Choroid plexus epithelial cell (primary cell): ENCODE measurements at places on chromosomes 3 and 15.

DNA sequence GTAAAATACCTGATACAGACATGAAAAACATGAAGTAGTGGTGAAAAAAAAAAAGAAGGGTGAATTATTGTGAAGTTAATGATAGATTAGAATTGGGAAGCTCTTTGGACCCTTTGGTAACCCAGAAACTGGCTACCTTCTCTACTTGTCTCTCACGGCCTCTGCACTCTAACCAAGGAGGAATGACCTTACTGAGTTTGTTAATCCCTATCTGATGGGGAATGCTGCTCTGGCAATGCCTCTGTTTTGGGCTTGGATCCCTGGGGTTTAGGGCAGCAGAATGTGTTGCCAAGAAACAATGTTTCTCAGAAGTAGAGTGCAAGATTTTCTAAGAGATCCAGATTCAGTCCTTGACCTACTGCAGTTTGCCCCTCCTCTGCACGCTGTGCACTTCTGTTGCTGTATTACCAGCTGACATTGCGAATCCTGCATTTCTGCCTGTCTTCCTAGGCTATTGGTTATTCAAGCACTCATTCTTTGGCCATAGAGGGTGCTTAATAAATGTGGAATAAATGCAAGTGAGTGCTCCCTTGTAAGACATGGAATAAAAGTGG lies 49.2 kb upstream of the MAP3K13 start:
- no peak for DNase-seq

GRCh38 chr3:37143821-37144220 lies 30.6 kb downstream of the LRRFIP2 start:
- DNase-seq = no peak

DNA sequence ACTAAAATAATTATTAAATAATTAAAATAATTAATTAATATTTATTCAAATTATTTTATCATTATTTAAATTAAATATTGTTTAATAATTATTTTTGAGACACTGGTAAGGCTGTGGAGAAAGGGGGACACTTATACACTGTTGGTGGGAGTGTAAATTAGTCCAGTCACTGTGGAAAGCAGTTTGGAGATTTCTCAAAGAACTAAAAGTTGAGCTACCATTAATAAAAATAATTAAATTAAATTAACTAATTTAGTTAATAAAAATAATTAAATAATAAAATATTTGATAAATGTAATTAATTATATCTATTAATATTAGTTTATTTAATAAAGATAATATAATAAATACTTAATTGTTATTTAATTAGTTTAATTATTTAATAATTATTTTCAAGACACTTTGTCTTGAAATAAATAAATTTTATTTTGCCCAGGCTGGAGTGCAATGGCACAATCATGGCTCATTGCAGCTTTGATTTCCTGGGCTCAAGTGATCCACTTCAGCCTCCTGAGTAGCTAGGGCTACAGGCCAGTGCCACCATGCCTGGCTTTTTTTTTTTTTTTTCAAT lies 16.4 kb upstream of the TNIK start:
- no peak for DNase-seq

DNA sequence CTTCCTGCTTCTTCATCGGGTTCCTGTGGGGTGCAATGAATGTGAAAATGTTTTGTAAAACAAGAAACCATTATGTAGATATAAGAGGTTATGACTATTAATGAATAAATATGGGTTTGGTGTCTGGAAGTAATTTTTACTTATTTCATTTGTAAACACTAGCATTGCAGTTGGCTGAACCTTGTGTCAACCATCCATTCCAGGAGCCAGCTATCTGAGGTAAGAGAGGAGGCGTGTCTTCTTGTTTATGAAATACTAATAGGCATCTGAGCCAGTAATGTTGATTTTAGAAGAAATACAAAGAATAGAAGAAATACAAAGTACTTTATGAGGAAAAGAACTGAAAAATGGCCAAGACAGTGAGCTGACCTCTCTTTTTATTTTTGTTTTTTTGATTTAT lies 187.5 kb downstream of the LPP start:
- no peak for DNase-seq

- peak; percentile 69 for DNase-seq
Observed at GRCh38 chr3:111715911-111716523, 120.9 kb upstream of the ZBED2 start.

- no peak for DNase-seq
Observed at GRCh38 chr3:4030624-4031023, 231.4 kb downstream of the LRRN1 start.

GRCh38 chr3:59425942-59426341 lies 376.1 kb upstream of the CFAP20DC start:
- no peak for DNase-seq

DNA sequence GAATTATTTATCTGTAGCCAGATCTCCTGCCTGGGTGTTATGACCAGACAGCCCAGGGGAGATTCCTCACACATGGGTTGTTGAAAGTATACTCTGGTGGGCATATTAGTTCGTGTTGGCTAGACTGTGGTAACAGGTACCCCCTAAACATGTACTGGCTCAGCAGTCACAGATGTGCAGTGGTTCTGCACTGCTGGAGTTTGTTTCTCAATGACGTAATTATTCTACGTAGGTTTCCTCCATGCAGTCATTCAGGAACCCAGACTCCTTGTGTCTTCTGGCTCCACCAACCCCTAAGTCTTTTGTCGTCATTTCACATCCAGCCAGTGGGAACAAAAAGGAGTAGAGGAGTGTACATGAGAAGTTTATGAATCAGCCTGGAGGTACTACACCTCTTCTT lies 16.2 kb downstream of the LSM3 start:
- DNase-seq = no peak

DNA sequence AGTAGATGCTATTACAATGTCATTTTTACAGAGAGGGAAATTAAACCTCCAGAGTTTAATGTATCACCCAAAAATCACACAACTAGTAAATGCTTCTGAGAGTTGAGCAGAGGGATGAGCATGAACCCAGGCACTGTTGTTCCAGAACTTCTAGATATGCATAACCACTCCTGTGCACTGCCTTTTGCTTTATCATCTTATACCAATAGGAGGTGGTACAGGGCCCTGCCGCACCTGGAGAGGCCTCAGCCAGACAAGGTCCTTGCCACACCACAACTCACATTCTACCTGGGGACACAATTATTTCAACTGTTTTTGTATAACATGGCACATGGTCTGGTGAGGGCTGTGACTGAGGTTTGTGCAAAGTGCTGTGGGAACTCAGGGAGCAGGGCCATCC lies 78.5 kb upstream of the NTRK3 start:
- DNase-seq = no peak
